AG08395 (cell line): ENCODE measurements at places on chromosomes 3 and 15.
A peak's percentile ranks its signal among the peaks of the same experiment; 100 is the strongest.

GRCh38 chr15:38093931-38094330 is 158.7 kb upstream of the SPRED1 start:
- DNase-seq = no peak

- no peak for DNase-seq
Measured at GRCh38 chr3:28042095-28042635, 199.3 kb upstream of the CMC1 start.

GRCh38 chr15:100131321-100132224 is 210.2 kb downstream of the ADAMTS17 start:
- peak; percentile 55 for DNase-seq

GRCh38 chr15:72339777-72340177 is 19.8 kb upstream of the CELF6 start:
- DNase-seq = peak; percentile 70

- DNase-seq = peak; percentile 46
Measured at GRCh38 chr3:150114873-150115540, 144.3 kb upstream of the PFN2 start.

DNA sequence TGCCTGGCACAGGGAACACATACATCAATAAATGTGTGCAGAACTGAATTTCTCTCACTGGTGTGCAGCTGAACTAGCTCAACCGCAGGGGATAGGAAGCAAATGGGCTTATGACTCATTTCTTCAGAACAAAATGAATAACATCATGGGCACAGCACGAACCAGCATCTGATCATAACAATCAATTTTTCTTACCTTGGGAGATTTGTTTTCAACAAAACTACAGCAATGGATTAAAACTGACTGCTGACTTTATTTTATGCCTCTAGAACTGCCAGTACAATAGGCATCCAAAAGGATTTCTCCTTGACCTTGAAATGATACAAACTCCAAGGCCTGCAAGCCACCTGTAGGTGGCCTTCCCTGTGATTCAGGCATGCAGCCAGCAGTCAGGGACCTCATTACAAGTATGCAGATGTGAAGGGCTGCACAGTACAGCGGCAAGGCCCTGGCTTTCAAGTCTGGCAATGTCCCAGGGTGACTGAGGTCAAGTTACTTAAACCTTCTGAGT is 26.1 kb downstream of the TAMM41 start:
- peak; percentile 63 for DNase-seq

GRCh38 chr3:175869404-175869803 is 1010.3 kb downstream of the NAALADL2 start:
- no peak for DNase-seq

DNA sequence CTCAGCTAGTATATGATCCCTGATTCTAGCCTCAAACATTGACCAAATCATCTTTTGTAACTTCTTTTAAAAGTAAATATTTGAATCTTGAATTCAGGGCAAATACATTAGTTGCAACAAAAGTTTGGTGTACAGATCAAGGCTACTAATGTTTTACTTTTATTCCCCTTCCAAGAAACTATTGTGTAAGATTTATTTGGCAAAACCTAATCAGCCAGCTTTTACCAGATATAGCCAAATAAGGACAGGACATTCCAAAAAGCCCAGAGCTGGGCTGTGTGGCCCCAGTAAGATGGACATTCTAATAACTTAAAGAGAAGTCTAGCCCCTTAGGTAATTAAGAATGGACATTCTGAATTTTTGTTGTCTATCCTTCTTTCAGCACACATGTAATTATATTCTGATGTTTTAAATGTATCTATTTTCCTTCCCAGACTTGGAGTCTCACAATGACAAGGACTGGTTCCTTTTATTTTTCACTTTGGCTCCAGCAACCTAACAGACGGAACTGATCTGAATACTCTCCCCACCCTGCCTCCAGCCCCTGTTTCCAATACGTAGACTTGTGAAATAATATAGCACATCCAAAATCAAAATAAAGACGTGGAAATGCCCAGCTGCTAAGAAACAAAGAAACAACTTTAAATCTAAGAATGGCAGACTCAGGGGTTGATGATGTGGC is 48.1 kb downstream of the STARD5 start:
- DNase-seq = peak; percentile 18

DNA sequence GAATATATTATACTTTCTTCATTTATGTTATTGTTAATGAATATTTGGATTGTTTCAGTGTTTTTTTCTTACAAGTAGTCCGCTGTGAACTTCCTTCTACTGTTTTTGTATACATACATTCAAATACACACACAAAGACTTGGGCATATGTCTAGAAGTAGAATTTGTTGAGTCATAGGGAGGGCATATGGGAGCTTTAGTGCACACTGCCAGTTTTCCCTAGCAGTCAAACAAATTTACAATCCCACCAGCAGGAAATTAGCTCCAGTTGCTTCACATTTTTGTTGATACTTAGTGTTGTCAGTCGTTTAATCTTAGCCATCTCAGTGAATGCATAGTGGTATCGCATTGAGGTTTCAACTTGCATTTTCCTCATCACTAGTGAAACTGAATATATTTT is 492.3 kb downstream of the DIPK2A start:
- no peak for DNase-seq

DNA sequence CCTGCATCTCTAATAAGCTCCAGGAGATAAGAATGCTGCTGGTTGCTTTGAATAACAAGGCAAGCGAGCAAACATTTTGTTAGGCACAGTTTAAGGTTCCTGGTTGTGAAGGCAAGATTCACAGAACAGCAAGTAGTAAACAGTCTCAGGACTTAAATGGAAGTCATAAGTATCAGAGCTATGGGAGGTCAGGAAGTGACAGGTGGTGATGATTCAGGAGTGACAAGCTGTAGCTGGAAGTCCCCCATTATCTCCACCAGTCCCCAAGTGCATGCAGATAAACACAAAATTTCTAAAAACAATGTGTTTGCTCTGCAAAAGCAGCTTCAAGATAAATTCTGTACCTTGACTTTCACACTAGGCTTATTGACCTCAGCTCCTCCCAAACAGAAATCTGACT is 3.3 kb downstream of the FETUB start:
- DNase-seq = no peak

GRCh38 chr15:29601811-29602210 is 220.5 kb downstream of the TJP1 start:
- no peak for DNase-seq

- no peak for DNase-seq
Measured at GRCh38 chr3:78690766-78691165, 1077.0 kb downstream of the ROBO1 start.

DNA sequence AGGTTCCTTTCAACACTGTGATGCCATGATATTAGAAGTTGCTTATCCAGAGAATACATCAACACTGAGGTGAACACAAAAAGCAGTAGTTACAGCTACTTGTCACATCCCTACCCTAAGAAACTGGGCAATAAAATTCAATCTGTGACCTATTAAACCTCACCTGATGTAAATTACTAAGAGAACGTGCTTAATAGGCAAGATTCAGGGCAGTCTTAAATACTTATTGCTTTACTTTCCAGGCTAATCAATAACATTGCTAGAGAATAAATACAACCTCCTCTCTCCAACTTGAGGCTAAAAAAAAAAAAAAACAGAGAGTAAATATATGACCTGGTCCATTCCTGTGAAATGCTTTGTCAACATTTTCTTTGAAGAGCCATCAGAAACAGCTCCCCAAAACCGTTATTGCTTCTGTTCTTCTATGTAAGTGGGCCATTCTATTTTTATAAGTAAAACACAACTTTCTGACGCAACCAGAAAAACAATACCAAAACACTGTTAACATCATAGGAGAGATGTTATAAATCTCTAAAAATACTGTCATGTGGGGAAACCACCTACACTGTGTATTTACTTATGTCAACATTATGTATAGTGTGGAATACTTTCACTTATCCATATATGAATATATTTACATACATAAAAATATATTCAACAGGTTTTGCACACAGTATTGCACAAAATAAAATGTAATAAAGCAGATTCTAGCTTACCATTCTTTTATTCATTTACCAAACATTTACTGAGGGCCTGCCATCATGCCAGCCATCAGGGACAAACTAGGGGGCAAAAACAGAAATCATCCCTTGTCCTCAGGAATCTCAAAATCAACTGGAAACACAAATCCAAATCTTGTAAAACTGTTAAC is 2.7 kb downstream of the NKIRAS1 start:
- DNase-seq = no peak

DNA sequence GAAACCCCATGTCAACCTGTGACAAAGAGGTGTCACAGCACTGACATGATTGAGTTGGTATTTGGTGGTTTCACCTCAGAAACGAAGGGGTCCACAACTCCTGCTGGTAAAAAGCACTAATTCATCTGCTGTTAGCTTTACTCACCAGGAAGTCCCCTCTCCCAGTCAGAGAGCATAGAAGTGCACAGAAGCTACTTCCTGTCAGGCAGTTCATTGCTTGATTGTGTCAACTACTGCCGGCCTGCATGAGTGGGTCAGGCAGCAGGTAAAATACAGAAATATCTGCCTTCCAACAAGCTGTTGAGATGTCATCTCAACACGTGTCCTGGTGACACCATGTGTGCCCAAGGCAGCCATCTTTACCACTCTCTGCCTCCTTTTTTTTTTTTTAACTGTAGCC is 596.6 kb upstream of the NR2F2 start:
- no peak for DNase-seq

DNA sequence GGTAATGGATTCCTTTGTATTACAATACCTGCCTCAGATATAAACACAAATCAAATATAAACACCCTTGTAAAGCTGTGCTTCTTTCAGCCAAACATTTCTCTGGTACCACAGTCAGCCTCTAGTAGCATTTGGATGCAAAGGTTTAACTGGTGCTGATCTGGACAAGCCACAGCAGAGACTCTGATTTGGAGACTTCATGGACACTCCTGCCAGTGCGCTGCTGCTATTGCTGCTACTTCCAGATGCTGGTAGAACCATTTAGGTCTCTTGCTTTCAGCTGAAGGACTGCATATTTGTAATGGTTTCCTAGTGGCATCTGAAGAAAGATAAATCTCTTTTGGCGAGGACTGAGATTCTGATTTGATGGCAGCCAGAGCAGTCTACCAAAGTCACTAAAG is 36.9 kb downstream of the NCK1 start:
- DNase-seq = peak; percentile 5

DNA sequence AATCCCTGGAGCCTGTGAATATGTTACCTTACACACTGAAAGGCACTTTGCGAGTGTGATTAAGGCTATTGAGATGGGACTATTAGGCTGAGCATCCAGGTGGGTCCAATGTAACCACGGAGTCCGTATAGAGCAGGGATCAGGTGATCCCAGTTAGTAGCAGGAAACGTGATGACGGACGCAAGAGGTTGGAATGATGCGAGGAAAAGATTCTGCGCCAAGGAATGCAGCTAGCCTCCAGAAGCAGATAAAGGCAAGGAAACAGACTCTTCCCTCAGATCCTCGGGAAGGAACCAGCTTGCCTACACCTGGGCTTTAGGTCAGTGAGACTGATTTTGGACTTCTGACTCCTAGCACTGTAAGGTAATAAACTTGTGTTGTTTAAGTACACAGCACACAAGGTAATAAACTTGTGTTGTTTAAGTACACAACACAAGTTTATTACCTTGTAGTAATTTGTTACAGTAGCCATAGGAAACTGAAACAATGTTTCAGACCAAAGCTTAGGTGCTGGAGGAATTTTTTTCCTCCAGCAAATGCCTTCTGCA is 125.0 kb downstream of the CHST2 start:
- no peak for DNase-seq

DNA sequence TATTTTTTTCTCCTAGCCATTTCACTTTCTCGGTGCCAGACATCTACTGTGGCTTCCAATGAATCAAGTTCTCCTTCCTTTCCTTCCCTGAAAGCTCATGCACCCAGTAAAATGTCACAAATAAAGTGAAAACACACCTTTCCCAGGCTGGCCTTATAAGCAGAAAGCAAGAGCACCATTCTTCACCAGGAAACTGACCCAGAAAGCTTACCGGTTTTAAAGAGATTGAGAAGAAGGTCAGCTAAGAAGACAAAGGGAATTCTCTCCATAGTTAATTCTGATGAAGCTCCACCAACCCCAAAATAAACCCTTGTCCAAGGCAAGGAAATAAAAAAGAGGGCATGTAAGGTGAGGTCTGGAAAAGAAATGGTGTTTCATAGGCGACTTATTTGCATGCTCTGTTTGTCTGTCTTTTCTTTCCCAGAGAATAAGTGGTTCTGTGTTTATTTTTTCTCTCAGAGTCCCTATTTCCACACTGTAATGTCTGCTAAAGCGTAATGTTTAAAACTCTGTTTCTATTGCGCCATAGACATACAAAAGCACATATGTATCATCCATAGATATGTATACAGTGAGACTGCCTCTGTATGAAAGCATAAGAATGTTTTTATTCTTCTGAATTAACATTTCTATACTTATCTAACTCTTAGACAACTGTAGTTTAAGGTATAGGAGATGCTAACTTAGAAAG is 2.8 kb downstream of the LSAMP start:
- DNase-seq = no peak

DNA sequence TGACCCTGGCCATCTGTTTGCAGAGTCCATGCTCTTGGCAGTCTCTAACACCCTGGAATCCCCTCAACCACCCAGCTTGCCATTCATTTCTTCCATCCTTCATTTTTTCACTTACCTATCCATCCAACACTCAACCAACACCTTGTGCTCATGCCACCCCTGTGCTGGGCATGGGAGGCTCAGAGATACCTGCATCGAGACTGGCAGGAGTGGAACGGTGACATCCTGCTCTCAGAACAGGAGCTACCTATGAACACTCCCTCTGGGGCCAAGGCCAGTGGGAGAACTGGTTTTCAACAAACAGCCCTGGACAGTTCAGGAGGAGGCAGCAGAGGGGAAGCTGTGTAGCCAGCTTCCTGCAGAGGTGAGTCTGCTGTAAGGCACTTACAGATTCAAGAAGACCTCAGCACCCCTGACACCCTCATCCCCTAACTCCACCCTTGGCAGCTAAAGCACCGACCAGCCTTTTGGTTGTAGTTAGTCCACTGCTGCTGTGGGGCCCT is 19.5 kb upstream of the ATP2B2 start:
- DNase-seq = no peak

GRCh38 chr15:88918738-88919137 is 5.6 kb upstream of the MFGE8 start:
- DNase-seq = peak; percentile 94

- no peak for DNase-seq
Measured at GRCh38 chr3:195853996-195854395, 42.3 kb upstream of the MUC4 start.

GRCh38 chr3:51945926-51946705 is 4.0 kb downstream of the PARP3 start:
- DNase-seq = no peak

GRCh38 chr3:102265720-102266119 is 169.1 kb upstream of the ZPLD1 start:
- no peak for DNase-seq
